ENCODE measurements at places on chromosomes 12 and 14. TPM values are rescaled to one million over a fixed set of nuclear protein-coding genes. Genes with fewer than 3 reads are reported as not detected.

AKAP5 gene
- total RNA-seq, result 0.06 TPM

MYH6 gene
- total RNA-seq, result 138 TPM

DNA sequence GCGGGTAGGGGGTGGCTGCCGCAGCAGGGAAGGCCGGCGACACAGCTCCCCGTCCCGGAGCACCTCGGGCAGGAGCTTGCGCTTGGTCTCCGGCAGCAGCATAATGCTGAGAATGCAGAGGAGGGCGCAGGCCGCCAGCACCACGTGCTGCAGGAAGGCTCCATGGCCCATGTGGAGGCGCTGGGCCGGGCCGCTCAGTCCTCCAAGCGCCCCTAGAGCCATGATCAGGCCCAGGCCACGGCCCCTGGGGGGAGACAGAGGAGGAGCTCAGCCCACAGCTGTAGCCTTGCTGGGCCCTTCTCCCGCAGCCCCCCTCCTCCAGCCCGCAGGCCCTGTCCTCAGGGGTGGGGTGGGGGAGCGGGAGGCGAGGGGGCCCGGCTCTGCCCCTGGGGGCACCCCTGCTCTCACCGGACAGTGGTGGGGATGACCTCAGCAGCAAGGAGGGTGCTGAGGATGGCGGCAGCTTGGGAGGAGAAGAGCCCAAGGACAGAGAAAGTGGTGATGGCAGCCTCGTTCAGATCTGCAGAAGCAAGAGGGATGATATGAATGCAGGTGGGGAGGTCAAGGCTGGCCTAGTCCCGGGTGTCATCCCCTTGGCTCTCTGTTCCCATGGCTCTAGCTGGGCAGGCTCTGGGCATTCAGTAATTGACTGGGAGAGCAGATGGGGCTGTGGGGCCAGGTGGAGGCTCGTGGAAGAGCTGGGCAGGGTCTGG, 5.8 kb downstream of the SLC22A17 start:
- H3K36me3 ChIP-seq, result no peaks in the 10 kb centered on the region
- peaks cover 3% of the 10 kb centered on the region for H3K4me1 ChIP-seq
- no peak overlapping the region for H3K27ac ChIP-seq
- peaks cover 19% of the 10 kb centered on the region for H3K27me3 ChIP-seq

ZNF10 gene
- 5.3 TPM for total RNA-seq

DNA sequence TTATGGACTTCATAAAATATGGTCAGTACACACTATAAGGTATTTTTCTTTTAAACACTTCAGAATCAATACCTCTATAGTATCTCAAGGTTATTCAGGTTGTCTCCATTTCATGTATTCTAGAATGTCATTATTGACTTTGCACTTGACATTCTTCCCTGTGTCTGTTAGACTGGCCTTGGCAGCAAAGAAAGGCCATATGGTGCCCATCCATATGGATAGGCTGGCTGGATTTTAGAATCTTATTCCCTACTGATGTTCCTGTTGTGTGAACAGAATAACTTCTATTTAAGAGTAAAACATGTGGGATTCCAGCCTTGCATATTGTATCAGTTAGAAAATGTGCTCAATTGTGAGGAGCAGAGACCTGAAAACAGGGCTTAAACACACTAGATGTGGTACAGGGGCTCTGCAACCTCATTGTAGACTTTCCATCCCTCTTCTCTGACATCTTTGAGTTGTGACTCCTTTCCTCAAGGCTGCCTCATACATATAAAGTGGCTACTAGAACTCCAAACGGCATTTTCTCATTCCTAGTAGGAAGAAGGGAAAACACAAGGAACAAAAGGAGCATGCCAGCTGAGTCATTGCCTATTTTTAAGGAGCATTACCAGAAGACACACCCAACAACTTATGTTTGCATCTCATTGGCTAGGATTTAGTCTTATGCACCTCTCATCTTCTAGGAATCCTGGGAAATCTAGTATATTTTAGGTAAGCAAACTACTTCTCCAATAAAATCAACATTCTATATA, 221.2 kb upstream of the TMPO start:
- H3K27ac ChIP-seq, result no peak overlapping the region
- H3K4me1 ChIP-seq, result no peaks in the 10 kb centered on the region
- no peak overlapping the region for H3K4me3 ChIP-seq
- H3K27me3 ChIP-seq, result no peaks in the 10 kb centered on the region

- no peak overlapping the region for H3K27ac ChIP-seq
- H3K27me3 ChIP-seq, result no peaks in the 10 kb centered on the region
- DNase-seq, result no peak
- no peaks in the 10 kb centered on the region for H3K4me1 ChIP-seq
- H3K4me3 ChIP-seq, result no peak overlapping the region
- no peaks in the 10 kb centered on the region for H3K36me3 ChIP-seq
Observed at GRCh38 chr12:91786499-91787272, 359.0 kb downstream of the BTG1 start.

GRCh38 chr12:23634344-23634743, 315.1 kb downstream of the SOX5 start:
- H3K27ac ChIP-seq, result no peak overlapping the region
- no peaks in the 10 kb centered on the region for H3K36me3 ChIP-seq
- no peak overlapping the region for H3K4me3 ChIP-seq
- no peaks in the 10 kb centered on the region for H3K27me3 ChIP-seq
- no peaks in the 10 kb centered on the region for H3K4me1 ChIP-seq
- no peak for DNase-seq

DNA sequence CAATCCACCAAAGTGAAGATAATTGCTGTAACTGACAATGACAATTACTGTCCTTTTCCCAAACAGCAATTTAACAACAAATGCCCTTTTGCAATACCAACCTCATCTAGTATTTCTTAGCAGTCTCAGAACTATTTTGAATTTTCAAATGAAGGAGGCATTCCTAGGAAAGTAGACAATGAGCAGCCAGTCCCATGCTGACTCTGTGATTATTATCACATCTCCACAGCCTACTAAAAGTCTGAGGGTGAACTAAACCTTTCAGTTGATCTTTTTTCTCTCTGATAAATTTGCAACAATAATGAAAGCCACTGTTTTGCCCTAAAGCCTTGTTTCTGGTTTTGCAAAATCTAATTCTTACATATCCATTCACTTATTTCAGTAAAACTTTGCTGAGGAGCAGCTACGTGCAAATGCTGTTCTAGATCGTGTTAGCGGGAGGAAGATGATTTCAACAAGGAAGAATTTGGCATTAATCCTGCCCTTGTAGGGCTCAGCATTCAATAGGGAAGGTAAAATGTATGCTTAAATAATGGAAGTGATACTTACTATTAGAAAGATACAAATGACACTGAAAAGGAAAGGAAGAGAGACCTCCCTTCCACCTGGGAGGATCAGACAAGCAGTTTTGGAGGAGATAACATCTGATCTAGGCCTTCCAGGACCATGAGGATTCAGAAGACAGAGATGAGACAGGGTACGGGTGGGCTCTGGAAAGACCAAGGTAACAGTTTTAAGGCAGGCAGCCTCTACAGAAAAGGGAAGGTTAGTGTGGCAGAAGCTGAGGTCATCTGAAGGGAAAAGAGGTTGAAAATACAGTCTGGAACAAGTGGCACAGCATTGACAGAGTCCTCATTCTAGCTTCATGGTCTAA, 47.4 kb downstream of the SLC38A1 start:
- H3K4me3 ChIP-seq, result no peak overlapping the region
- H3K27me3 ChIP-seq, result no peaks in the 10 kb centered on the region
- H3K27ac ChIP-seq, result no peak overlapping the region
- peaks cover 20% of the 10 kb centered on the region for H3K4me1 ChIP-seq
- no peaks in the 10 kb centered on the region for H3K36me3 ChIP-seq

DNA sequence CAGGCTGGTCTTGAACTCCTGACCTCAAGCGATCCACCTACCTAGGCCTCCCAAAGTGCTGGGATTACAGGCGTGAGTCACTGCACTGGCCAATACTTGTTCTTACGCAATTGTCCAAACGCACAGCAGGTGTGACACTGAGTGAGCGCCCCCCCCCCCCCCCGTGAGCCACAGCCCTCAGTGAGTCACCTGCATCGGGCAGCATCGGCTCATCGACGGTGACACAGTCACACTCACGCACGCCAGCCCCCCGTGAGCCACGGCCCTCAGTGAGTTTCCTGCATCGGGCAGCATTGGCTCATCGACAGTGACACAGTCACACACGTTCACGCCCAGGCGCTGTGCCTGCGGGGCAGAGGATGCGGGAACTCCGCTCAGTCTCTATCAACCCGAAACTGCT, 42.5 kb downstream of the GALNT9 start:
- no peak overlapping the region for H3K4me3 ChIP-seq
- DNase-seq, result peak; percentile 38
- no peaks in the 10 kb centered on the region for H3K36me3 ChIP-seq
- H3K4me1 ChIP-seq, result no peaks in the 10 kb centered on the region
- no peaks in the 10 kb centered on the region for H3K27me3 ChIP-seq

DNA sequence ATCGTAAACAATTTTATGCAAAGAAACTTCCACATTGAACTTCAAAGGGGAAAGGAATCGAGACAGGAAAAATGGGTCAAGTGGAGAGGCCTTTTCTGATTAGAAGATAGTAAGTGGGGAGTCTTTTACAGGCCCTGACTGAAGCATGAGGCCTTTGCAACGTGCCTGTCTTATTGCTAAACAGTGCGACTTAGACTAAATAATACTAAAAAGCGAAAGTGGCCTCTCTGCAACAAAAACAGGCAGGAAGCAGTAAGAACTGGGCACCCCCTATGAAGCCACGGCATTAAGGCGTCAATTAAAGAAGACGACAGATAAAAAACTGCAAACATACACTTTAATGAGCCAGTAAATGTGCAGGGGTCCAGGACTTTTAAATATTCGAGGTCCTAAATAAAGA, 283.4 kb upstream of the GRIP1 start:
- no peak overlapping the region for H3K27ac ChIP-seq
- DNase-seq, result no peak
- no peaks in the 10 kb centered on the region for H3K36me3 ChIP-seq
- no peaks in the 10 kb centered on the region for H3K27me3 ChIP-seq
- H3K4me3 ChIP-seq, result no peak overlapping the region

DNA sequence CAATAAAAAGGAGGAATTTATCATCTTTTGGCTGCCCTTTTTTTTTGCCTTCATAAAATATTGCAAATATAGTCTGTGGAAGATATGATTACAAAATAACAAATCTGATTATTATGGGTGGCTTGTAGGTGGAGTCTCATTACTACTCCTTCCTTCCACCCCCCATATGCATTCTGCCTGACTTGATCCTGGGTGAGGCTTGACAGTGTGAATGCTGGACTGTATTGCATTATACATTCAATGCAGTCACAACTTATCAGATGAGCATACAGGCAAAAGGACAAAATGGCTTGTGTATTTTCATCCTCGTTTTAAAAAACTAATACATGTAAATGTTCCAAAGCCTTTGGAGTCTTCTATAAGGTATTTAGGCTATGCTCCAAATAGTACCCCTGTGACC, 186.3 kb downstream of the ANO4 start:
- H3K27ac ChIP-seq, result no peak overlapping the region
- no peaks in the 10 kb centered on the region for H3K36me3 ChIP-seq
- no peaks in the 10 kb centered on the region for H3K4me1 ChIP-seq
- DNase-seq, result no peak
- no peaks in the 10 kb centered on the region for H3K27me3 ChIP-seq

FGF23 gene
- total RNA-seq, result not detected

GRCh38 chr12:90745211-90745610, 209.8 kb downstream of the CCER1 start:
- no peaks in the 10 kb centered on the region for H3K4me1 ChIP-seq
- H3K4me3 ChIP-seq, result no peak overlapping the region
- H3K27me3 ChIP-seq, result no peaks in the 10 kb centered on the region
- H3K27ac ChIP-seq, result no peak overlapping the region

LALBA gene
- not detected for total RNA-seq

DNA sequence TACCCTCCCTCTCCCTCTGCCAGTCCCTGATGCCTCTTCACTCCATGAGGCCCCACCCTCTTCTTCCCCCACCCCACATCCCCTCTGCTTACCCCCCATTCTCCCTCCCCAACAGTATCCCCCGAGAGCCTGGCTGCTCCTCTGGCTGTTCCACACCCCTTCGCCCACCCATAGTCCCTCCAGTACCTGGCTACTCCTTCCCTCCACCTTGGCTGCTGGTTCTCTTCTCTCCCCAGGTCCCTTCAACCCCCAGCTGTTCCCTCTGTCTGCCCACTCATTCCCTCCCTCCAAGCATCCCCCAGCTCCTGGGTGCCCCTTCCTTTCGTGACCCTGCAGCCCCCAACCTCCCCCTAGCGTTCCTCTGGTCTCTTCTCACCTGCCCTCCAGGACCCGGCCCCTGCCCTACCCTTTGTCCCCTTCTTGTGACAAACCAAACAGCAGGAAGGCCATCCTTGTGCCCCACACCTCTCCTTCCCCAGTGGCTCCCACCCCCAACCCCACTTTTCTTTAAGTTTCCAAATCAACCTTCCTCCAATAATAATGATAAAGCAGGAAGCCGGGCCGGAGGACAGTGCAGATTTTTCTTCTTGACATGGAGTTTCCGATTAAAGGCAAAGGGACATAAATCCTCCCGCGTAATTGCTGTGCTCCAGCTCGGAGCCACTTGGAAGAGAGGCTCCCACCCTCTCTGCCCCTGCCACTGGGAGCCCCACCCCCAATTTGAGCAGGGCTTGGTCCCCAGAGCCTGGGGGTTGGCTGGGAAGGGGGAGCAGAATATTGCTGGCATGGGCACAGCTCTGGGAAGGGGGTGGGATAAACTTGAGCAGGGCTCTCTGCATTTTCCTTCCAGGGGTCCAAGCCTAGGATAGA, 40.0 kb downstream of the SMUG1 start:
- no peak for DNase-seq
- H3K4me3 ChIP-seq, result no peak overlapping the region
- H3K27ac ChIP-seq, result no peak overlapping the region
- H3K36me3 ChIP-seq, result no peaks in the 10 kb centered on the region
- H3K27me3 ChIP-seq, result no peaks in the 10 kb centered on the region

IL22 gene
- total RNA-seq, result not detected

GRCh38 chr14:65242732-65243134, 140.4 kb upstream of the MAX start:
- H3K4me1 ChIP-seq, result no peaks in the 10 kb centered on the region
- H3K27me3 ChIP-seq, result no peaks in the 10 kb centered on the region
- H3K27ac ChIP-seq, result no peak overlapping the region

- H3K27me3 ChIP-seq, result no peaks in the 10 kb centered on the region
- peak overlapping the region; percentile 91 for H3K4me3 ChIP-seq
- DNase-seq, result peak; percentile 96
- H3K36me3 ChIP-seq, result peaks cover 5% of the 10 kb centered on the region
- peak overlapping the region; percentile 97 for H3K27ac ChIP-seq
- H3K4me1 ChIP-seq, result peaks cover 45% of the 10 kb centered on the region
Observed at GRCh38 chr12:45728630-45729232, 775 bp upstream of the ARID2 start.

KCNK10 gene
- total RNA-seq, result not detected

LGR5 gene
- total RNA-seq, result 1.7 TPM

DNA sequence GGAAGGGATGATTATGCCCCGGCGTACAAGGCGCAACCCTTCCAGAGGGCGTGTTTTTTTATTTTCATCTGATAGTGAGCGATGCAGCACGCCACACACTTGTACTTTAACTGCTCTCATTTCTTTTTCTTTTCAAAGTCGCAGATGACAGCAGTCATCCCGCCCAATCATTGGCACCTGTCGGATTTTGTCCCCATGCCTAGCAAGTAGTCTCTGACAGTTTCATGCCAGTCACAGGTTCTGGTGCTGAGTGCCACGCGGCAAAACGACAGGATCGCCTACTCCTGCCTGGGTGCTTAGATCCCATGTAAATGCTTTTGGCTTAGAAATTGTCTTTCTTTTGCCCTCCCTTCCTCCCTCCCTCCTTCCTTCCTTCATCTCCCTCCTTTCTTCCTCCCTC, 117.7 kb downstream of the GLT1D1 start:
- no peaks in the 10 kb centered on the region for H3K36me3 ChIP-seq
- no peaks in the 10 kb centered on the region for H3K27me3 ChIP-seq
- no peaks in the 10 kb centered on the region for H3K4me1 ChIP-seq
- H3K27ac ChIP-seq, result no peak overlapping the region
- no peak for DNase-seq
- H3K4me3 ChIP-seq, result no peak overlapping the region

Data from psoas muscle (tissue), 8 donors.